ENCODE measurements at places on chromosomes 1 and 21. TPM values are rescaled to one million over a fixed set of nuclear protein-coding genes. Genes with fewer than 3 reads are reported as not detected.

DNA sequence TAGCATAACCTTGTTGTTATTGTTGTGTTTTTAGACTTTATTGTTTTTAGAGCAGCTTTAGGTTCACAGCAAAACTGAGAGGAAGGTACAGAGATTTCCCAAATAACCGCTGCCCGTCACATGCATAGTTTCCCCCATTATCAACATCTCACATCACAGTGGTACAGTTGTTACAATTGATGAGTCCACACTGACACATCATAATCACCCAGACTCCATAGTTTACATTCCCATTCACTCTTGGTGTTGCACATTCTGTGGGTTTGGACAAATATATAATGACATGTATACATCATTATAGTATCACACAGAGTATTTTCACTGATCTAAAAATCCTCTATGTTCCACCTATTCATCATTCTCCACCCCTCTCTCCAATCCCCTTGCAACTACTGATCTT lies 25.9 kb upstream of the TOR3A start:
- DNase-seq, result no peak

DNA sequence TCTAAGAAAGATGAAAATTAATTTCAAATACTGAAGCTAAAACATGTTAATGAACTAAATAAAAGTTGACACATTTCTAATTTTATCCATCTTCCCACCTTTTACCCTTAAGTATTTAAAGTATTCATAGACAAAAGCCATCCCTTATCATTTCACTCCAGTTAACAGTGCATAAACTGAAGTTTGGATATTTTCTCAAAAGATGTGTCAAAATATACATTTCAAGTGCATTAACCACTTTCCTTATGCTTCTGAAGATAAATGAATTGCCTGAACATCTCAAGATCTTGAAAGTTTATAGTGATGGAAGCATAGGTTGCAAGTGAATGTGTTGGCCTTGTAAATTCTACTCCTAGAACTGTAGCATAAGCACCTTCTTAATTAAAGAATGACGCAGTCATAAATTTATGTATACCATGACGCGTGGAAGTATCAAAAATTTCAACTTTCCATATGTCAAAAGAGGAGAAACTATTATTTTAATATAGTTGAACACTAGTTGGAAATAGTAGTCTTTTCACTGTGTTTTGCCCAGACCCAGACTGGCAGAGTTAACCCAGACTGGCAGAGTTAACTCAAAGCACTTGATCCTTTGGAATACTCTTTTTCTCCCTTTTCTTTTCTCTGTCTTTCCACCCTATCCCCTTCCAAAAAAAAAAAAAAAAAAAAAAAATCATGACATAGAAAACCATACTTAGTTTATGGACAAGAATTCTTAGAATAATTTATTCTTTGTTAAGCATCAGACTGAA lies 282.6 kb upstream of the C1orf105 start:
- DNase-seq, result peak; percentile 34

DNA sequence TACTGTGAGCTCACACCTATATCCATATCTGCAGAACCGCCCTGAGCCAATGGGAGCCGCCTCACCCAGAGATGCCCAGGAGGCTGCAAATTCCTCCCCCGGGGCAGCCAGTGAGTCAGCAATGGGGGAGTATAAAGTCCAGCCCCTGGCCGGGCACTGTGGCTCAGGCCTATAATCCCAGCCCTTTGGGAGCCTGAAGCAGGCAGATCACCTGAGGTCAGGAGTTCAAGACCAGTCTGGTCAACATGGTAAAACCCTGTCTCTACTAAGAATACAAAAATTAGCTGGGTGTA lies 5.0 kb upstream of the CLCNKB start:
- DNase-seq, result peak; percentile 93

GRCh38 chr1:30748699-30749401 lies 8.7 kb downstream of the LAPTM5 start:
- DNase-seq, result peak; percentile 81

DNA sequence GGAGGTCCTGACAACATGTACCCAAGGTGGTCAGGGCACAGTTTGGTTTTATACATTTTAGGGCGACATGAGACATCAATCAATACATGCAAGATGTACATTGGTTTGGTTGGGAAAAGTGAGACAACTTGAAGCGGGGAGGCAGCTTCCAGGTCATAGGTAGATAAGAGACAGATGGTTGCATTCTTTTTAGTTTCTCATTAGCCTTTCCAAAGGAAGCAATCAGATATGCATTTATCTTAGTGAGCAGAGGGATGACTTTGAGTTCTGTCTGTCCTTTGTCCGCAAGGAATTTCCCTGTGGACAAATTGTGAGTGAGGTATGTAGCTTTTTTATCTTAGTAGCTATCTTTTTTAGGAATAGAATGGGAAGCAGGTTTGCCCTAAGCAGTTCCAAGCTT lies 10.5 kb upstream of the RBM15 start:
- DNase-seq, result no peak

- no peak for DNase-seq
Measured at GRCh38 chr1:3134381-3135072, 65.5 kb downstream of the PRDM16 start.

- DNase-seq, result no peak
Measured at GRCh38 chr1:207807326-207807689, 55.5 kb downstream of the CD46 start.

DNA sequence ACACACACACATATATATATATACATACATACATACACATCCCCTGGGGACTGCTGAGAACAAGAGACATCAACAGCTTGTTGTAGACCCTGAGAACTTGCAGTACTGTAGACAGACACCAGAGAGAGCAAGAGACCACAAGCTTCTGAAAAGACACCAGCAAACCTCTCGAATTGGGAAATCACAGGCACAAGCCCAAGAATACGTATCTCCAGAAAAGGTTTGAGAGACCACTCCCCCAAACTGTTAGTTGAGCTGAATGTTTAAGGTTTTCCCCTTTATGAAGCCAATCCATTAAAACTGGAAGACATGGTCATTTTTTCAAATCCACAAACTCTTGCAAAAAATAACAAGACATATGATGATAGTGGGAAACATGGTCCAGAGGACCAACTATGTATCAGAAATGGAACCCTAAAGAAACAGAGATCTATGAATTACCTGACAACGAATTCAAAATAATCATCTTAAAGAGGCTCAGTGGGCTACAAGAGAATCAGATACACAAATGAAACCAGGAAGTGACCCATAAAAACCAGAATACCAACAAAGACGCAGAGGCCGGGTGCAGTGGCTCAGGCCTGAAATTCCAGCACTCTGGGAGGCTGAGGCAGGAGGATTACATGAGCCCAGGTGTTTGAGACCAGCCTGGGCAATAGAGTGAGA lies 45.1 kb downstream of the SLC2A1 start:
- peak; percentile 90 for DNase-seq

DNA sequence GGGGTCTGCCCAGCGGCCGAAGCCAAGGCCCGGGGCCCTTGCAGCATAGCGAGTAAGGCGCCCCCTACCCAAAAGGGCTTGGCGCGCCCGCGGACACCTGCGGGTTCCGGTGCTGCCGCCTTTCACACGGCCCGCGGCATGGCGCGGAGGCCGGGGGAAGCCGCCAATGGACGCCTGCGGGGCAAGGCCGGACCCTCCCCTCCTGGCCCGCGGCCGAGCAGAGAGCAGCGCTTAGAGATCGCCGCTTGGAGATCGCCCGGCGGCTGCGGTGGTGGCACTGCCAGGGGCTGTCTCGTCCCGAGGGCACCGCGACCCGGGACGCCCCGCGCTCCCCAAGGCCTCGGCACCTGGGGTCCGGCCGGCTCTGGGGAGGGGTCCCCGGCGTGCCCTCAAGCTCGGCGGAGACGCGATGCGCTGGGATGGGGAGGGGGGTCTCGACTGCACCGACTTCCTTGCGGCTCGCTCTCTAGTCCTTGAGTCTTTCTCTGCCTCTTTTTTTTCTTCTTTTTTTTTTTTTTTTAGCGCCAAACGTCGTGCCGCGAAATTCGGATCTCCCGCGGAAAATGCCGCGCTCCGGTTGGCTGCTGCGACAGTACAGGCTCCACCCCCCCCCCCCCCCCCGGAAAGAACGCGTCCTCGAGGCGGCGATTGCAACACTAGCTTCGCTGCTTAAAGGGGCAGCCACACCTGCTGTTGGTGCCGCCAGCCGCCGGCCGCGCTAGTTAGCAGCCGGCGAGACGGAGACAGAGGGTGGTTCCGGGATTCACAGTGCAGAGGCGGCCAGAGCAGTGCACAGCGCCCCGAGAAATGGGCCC lies at the start of gene E2F2:
TSS of gene E2F2 (minus strand) at position 487 of the 815 bp plus-strand sequence. CDS start at position 47, 440 bp downstream.
- DNase-seq, result peak; percentile 98

DNA sequence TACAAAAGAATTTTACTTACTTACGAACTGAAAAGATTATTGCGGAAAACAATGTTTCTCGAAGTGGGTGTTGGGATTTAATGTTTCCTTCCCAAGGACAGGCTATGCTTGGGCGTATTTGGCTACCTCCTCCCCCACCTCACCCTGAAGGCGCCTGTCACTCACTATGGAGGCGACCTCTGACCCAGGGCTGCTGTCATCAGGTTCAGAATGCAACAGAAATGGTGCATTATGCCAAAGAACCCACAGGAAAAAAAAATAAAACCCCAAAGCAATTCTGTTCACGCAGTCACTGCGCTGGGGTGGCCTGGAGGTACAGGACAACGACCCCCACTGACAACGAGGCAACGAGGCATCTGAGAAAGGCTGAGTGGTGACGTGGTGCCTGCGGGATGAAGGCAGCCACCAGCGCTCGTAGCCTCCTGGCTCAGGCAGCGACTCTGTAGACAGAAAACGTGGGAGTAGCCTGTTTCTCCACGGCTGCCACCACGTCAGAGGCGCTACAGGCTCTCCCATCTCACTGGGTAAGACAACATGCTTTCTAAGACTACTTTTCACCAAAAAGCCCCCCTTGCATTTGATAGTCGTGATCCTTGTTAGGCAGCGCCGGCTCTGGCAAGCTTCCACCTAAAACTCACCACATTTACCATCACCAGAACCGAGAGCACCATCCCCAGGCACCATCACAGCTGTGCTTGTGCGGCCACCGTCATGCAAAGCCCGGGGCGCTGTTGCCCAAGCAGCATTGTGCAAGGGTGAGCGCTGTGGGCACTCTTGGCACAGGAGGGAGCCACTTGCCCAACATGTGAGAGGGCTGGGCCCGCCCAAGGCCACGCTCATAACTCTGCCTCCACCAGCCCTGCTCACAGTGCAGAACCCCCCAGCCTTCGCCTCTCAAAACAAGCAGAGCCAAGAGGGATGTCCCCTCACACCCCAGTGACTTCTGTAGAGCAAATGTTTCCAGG lies 14.3 kb downstream of the NADK start:
- peak; percentile 56 for DNase-seq

DNA sequence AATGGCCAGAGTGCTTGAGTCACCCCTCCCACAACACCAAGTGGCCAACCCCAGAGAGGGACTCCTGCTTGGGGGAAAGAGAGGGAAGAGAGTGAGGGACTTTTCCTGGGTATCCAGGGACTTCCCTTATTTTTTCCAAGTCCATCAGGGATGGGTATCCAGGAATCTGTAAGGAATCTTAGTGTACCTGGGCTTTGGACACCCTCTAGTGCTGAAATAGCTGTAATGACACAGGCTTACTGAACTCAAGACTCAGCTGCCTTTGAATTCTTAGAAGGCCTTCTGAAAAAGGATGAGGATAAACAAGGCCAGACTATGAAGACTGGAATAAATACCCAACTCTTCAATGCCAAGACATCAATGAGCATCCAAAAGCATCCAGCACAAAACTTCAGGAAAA lies 12.0 kb downstream of the TSHB start:
- no peak for DNase-seq

DNA sequence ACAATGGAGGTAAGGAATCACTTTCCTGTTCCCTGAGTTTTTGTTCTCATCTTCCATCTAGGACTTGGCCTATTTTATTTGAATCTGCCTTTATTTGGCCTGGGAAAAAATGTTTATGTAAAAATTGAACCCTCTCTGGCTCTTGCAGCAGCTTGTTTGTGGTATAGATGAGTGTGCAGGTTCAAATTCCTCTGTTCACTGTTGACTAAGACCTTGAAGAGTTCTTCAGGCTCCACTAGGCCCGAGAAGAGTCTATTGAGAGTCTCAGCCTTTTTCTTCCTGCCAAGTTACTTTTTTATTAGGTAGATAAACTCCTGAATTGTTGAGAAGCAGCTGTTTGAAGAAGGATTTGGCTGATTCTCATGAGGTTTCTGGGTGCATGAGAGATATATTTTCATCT lies 248.8 kb upstream of the ADGRL2 start:
- DNase-seq, result no peak

GRCh38 chr1:169368406-169368769 lies 393 bp downstream of the BLZF1 start:
- DNase-seq, result no peak

GRCh38 chr1:106366627-106367319 lies 689.7 kb upstream of the PRMT6 start:
- DNase-seq, result no peak

- DNase-seq, result no peak
Measured at GRCh38 chr1:2455757-2456156, 20.3 kb upstream of the PLCH2 start.

DNA sequence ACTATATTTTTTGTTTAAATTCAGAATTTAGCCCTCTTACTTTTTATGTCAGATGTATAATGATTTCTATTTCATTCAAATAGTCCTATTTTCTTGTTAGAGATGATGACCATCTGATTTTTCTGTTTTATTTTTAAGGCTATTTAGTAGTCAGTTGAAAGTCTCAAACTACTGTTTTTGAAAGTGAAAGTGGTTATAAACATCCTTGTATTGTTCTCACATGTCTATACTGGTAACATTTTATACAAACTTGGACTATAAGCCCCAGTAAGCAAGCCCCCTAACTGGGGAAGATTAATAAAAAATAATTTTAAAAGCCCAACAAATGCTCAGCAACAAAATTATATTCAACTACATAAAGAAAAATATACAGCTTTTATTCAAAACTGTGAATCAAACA lies 271.3 kb upstream of the RGS18 start:
- no peak for DNase-seq

GRCh38 chr21:44916965-44917364 lies 3.7 kb downstream of the ITGB2 start:
- DNase-seq, result no peak

- no peak for DNase-seq
Measured at GRCh38 chr1:23720256-23720995, 22.8 kb upstream of the ELOA start.

GRCh38 chr1:95308276-95309030 lies 74.4 kb downstream of the RWDD3 start:
- no peak for DNase-seq

DNA sequence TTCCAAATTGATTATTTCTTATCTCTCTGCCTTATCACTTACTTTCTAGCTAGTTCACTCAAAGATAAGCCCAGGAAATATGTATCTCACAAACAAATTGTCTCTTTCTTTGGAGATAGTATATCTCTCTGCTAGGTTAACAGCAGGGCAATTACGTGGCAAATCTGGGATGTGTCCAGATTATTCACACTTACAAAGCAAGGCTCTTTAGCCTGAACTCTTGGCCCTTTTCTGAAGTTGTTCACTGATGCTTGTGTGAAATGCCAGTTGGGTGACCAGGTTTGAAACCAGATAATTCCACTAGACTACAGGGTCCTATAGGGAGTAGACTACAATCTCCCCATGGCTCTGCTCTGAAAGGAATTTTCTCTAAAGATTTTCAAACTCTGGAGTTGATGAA lies 30.8 kb upstream of the FAM78B start:
- DNase-seq, result no peak

GRCh38 chr1:44950434-44950833 lies 36.0 kb downstream of the EIF2B3 start:
- no peak for DNase-seq

The MROH9 gene
- total RNA-seq, result under 0.01 TPM

The DHRS3 gene
- 172 TPM for total RNA-seq

The TM2D1 gene
- total RNA-seq, result 40.2 TPM

The CLCA4 gene
- total RNA-seq, result not detected

The PFKFB2 gene
- 17.7 TPM for total RNA-seq

The IVL gene
- total RNA-seq, result not detected

The C1orf185 gene
- not detected for total RNA-seq

The PAFAH2 gene
- total RNA-seq, result 6.5 TPM

Measured in osteoblast (primary cell).